Ecto neural progenitor cell (in vitro differentiated cells): ENCODE measurements at places on chromosomes 5 and 9.

DNA sequence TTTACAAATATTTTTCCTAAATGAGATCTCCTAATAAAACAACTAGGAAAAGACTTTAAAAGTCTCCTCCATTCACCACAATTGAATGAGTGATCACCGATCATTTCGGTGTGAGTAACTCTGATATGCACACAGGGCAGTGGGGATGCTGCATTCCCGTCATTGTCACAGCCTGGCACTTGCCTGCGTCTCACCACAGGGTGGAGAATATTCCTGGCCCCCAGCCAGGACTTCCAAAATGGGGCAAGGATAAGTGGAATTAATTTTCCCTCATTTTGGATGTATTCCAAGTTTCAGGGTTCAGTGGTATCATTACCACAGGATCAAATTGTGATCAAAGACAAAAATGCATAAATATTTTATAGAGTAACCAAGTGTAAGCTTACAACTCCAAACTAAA, 107.1 kb downstream of the CTNND2 start:
- no peak for DNase-seq

DNA sequence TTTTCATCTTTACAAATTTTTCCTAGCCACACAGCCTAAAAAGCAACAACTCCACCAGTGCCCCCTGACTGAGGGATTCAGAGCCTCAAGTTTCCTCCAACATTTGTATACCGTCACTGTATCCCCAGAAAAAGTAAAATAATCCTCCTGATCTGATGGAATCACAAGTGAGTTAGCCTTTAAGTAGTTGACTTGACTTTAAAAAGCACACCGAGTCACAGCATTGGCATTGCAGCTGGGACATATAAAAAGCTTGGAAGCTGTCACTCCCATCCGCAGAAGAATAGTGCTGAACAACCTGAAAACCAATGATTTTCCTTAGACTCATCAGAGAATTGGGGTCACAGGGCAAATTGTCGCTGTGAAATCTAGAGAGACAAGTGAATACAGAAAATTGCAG, 41.6 kb upstream of the FBN2 start:
- DNase-seq = no peak

GRCh38 chr9:133184971-133185370, 21.3 kb upstream of the GBGT1 start:
- DNase-seq = no peak

- no peak for DNase-seq
These were observed 318.9 kb upstream of the GRAMD2B start for GRCh38 chr5:126104341-126104740.

DNA sequence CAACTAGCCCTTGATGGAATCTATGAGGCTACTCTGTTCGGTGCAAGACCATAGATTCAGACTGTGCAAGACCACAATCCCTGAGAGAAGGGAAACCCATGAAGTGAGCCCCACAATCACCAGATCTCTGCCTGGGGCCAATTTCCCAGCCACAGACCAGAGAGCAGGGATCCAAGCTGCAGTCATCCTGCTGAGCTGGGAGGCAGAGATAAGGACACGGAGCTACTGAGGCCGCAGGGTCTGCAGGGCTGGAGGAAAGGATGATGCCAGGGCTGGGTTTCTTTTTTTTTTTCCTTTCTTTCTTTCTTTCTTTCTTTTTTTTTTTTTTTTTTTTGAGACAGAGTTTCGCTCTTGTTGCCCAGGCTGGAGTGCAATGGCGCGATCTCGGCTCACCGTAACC, 47.7 kb upstream of the FUBP3 start:
- no peak for DNase-seq

DNA sequence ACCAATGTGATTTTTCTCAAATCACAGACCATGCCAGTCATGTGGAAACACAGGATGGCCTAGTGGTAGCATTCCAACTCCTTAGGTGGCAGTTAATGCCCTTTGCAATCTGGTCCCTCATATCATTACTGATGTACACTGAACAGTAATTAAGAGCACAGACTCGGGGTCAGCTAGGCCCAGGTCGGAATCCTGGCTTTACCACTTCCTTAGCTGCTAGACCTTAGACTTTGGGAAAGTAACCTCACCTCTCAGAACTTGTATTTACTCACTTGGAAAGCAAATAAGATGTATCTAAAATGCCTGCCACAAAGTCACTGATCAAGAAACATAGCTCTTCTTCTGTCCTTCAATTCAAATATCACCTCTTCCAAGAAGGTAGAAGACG, 112.8 kb downstream of the MAPKAP1 start:
- DNase-seq = no peak

GRCh38 chr9:99181621-99182020, 40.1 kb downstream of the ALG2 start:
- DNase-seq = no peak

DNA sequence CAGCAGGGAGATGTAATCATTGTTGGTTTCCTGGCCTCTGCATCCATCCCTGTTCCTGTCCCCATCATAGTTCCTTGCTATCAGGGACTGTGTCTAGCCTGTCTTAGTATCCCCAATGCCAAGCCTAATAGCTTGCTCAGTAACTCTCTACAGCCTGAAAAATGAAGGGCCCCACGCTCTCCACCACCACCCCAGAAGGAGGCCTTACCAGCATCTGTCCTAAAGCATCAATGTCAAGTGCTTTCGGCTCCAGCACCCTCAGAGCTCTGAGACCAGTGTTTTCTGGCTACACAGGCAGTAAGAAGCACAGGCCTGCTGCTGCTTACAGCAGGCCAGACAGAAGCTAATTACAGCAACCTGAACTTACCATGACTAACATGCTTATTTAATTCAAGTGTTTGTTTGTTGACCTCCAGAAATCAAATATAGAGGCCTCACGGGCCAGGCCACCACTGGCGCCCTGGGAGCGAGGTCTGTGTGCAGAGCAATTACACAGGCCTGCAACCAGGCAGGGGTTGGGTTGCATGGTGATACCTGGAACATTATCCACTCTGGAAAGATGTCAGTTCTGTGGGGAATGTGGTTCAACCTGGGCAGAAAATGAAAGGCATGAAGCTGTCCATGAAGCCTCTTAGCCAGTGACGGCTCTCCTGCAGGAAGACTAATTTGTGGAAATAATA, 124.3 kb downstream of the SLC1A3 start:
- DNase-seq = no peak

- DNase-seq = no peak
These were observed 52.5 kb upstream of the CPEB4 start for GRCh38 chr5:173835661-173836060.

DNA sequence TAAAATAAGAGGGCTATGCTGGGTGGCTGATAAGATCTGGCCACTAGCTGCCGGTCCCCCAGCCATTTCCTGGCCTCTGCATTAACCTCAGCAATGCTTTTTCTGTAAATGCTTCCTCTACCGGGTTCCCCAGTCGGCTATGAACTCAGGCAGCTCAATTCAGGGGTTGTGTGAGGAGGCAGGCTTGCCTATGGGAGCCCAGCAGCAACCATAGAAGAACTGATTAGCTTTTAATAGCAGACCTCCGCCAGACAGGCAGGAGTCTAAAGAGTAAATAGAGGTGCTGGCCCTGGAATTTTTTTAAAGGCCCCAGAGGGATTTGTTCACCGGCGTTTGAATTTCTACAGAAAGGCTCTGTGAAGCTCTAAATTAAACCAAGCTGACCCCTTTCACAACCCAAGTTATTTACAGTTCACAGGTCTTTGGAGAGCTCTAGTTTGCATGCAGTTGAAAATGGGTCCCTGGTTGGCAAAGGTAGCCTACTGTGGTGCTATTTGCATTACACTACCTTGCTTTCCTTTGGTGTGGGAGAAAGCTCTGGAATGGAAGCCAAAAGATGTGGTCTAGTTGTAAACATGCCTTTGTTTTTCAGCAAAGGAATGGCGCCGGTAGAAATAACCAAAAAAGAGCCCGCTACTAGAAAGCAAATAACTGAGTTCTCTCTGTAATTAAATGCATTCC, 289.7 kb upstream of the SEMA6A start:
- DNase-seq = peak; percentile 65
